Activated CD4-positive, alpha-beta T cell treated with anti-CD3 and anti-CD28 coated beads, Interleukin-2, amount 10 ng/mL, durations not matched to agents 24 days and 14 days (primary cell): ENCODE measurements at places on chromosomes 5 and 9. TPM values are rescaled to one million over a fixed set of nuclear protein-coding genes. Genes with fewer than 3 reads are reported as not detected.

Gene LHX6
- not detected in 2 replicates for total RNA-seq

Gene CDH9
- not detected in 2 replicates for total RNA-seq

Gene ANKDD1B
- 0.36 and 0.40 TPM in 2 replicates for total RNA-seq

Gene QRFP
- not detected in 2 replicates for total RNA-seq

Gene UBE2QL1
- 0.54 and 0.77 TPM in 2 replicates for total RNA-seq

Gene ZBTB43
- 10.6 and 18.8 TPM in 2 replicates for total RNA-seq

Gene DAB2
- not detected in 2 replicates for total RNA-seq

Gene TAF11L10
- not detected in 2 replicates for total RNA-seq

Gene NCS1
- total RNA-seq: 5.3 and 5.4 TPM in 2 replicates

Gene OXCT1
- total RNA-seq: 92.6 and 93.4 TPM in 2 replicates

Gene CEP120
- total RNA-seq: 28.6 and 31.6 TPM in 2 replicates

Gene MRPL36
- 107 and 108 TPM in 2 replicates for total RNA-seq

Gene IFNE
- not detected in 2 replicates for total RNA-seq

Gene PCDHB11
- not detected in 2 replicates for total RNA-seq

Gene IGFBPL1
- total RNA-seq: not detected in 2 replicates

Gene INSL4
- total RNA-seq: not detected in 2 replicates

Gene PHF19
- 132 and 144 TPM in 2 replicates for total RNA-seq

Gene LCN1
- not detected in 2 replicates for total RNA-seq

Gene PCDHA13
- not detected in 2 replicates for total RNA-seq

Gene CCDC192
- not detected in 2 replicates for total RNA-seq

Gene PCDHGA3
- total RNA-seq: 0.14 and 0.19 TPM in 2 replicates

Gene DMRT3
- not detected in 2 replicates for total RNA-seq

Gene PCAT7
- not detected in 2 replicates for total RNA-seq

Gene IL4
- 20.5 and 21.2 TPM in 2 replicates for total RNA-seq

Gene ANXA1
- total RNA-seq: 37.1 and 43.2 TPM in 2 replicates

Gene KIF20A
- total RNA-seq: 18.0 and 19.7 TPM in 2 replicates

Gene TICAM2
- total RNA-seq: 0.86 and 1.0 TPM in 2 replicates

Gene SV2C
- not detected in 2 replicates for total RNA-seq
